ENCODE measurements at places on chromosomes 1 and 21.

DNA sequence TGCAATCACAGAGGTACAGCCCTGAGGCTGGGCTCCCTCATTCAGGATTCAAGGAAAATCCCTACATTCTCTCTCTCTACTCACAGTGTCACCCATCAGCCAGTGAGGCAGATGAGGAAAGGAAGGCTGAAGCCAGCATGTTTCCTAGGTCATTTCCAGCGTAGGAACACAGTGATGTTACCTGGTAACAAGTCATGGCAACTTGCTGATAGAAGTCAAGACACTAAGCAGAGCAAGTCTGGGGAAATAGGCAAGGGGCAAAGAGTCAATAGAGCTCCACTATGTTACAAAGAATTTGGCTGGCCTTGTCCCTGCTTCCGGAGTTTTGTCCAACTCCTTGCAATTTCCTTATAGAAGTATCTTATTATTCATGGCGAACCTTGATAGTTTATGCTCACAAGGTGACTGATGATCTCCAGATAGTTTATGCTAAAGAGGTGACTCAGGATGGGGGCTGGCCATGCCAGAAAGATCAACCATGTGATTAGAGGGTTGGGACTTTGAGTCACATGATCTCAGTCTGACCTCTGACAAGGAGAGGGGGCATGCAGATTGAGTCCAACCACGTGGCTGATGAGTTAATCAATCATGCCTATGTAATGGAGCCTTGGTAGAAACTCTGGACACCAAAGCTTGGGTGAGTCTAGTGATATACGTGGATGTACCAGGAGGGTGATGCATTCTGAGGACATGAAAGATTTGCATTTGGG, 51.1 kb downstream of the SUSD4 start:
- no peak for DNase-seq

GRCh38 chr1:60864722-60865121, 217.6 kb upstream of the NFIA start:
- DNase-seq, result no peak

DNA sequence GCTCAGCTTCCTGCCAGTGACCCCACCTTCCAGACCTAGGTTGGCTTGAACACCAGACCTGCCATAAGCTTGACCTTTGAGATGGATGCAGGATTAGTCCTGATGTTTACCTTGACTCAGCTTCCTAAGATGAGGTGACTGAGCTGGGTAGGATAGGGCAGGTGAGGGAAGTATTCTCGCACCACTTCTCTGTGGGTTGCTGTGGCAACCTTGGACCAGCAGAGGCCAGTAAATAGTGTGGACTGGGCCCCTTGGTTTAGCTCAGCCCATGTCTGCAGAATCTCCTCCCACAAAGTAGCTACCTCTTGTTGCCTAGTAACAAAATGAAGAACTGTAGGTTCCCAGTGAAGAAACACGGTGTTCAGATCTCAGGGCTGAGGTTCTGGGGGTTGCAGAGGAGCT, 8.4 kb downstream of the RPS6KA1 start:
- DNase-seq, result no peak

DNA sequence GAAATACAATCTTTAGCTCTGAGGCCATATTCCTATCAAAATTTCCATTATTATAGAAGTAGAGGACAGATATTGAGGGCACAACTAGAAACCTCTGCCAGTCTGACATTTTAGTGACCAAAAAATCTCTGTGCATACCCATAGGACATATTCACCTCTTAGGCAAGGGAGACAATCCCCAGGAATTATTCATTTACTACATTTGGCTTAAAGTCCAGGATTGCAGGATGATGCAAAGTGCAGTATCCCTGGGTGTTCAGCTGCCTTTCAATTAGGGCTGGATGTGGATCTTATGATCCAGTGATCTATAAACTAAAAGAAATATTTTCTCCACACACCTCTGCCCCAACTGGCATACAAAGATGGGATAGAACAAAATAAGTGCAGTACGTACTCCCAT, 50.9 kb downstream of the PTGS2 start:
- DNase-seq, result no peak

DNA sequence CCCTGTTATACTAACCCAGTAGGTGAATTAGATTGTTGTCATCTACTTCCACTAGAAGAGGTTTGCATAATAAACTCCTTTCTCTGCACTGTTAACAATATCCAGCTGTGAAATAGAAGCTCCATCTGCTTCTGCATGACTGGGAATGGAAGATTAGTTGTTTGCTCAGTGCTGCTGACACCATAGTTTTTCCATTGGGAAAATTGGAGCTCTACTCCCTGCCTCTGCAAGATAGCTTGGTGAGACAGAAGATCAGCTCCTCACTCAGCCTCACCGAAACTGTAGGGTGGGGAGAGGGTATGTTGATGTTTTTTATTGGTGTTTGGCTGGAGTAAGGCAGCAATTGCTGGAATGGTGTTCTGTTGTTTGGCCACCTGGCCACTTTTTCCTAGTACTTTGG, 331.6 kb upstream of the ADAMTS5 start:
- peak; percentile 4 for DNase-seq

- no peak for DNase-seq
These were observed 16.3 kb upstream of the ACKR1 start for GRCh38 chr1:159188375-159188788.
